ENCODE measurements at places on chromosomes 13 and 19. TPM values are rescaled to one million over a fixed set of nuclear protein-coding genes. Genes with fewer than 3 reads are reported as not detected.

GRCh38 chr19:1070576-1070930 lies 3.6 kb downstream of the ARHGAP45 start:
- no peak overlapping the region for H3K4me3 ChIP-seq
- no peak overlapping the region for H3K27ac ChIP-seq
- no peak for DNase-seq
- H3K4me1 ChIP-seq: peaks cover 17% of the 10 kb centered on the region

DNA sequence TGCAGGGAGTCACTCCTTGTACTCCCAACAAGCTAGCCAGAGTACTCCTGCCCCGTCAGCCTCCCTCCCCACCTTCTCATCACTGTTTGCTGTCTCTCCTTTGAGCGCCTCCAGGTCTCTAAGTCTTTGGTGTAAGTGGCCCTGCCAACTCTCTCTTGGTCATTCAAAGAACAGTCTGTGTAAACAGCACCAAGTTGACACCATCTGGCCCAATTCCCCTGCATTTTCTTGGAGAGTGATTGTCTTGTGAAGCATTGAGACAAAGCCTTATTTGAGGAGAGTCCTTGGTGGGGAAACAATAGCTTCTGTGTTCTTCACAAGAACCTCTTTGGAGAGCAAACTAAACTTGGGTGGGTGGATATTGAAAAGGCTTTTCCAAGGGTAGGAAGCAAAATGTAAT lies 114.6 kb upstream of the RNF113B start:
- no peaks in the 10 kb centered on the region for H3K27me3 ChIP-seq
- H3K4me3 ChIP-seq: no peak overlapping the region
- no peak overlapping the region for H3K27ac ChIP-seq
- peaks cover 58% of the 10 kb centered on the region for H3K4me1 ChIP-seq
- peaks cover 19% of the 10 kb centered on the region for H3K36me3 ChIP-seq

DNA sequence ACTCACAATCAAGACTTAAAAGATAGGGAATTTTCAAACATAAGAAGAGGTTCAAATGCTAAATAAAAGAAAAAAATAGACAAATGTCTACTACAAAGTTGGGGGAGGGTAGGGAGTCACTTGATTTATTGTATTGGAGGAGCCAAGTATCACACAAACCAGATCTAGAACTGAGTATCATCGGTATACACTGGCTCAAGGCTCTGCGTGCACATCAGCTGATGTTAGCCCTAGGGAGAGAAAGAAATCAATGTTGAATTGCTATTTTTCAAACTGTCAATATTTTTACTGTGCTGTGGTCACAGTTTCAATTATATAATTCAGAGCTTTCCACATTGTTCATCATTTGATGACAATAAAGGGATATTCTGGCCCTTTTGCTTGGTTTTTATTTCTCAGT lies 54.9 kb upstream of the RXFP2 start:
- H3K36me3 ChIP-seq: no peaks in the 10 kb centered on the region
- no peak overlapping the region for H3K4me3 ChIP-seq
- DNase-seq: no peak
- no peak overlapping the region for H3K27ac ChIP-seq
- no peaks in the 10 kb centered on the region for H3K4me1 ChIP-seq
- peaks cover 30% of the 10 kb centered on the region for H3K27me3 ChIP-seq

GRCh38 chr13:31394506-31394905 lies 194.7 kb downstream of the B3GLCT start:
- no peak for DNase-seq
- peaks cover 4% of the 10 kb centered on the region for H3K27me3 ChIP-seq
- no peak overlapping the region for H3K4me3 ChIP-seq
- H3K4me1 ChIP-seq: no peaks in the 10 kb centered on the region

Gene SLC6A16
- 6.0 TPM for total RNA-seq

Gene LSM4
- total RNA-seq: 98.1 TPM

Gene BRME1
- total RNA-seq: 3.7 TPM

Gene MBD3L3
- not detected for total RNA-seq
